ENCODE measurements at places on chromosomes 1 and 21.

GRCh38 chr21:28442085-28442484 lies 550.6 kb downstream of the LTN1 start:
- no peak for DNase-seq

DNA sequence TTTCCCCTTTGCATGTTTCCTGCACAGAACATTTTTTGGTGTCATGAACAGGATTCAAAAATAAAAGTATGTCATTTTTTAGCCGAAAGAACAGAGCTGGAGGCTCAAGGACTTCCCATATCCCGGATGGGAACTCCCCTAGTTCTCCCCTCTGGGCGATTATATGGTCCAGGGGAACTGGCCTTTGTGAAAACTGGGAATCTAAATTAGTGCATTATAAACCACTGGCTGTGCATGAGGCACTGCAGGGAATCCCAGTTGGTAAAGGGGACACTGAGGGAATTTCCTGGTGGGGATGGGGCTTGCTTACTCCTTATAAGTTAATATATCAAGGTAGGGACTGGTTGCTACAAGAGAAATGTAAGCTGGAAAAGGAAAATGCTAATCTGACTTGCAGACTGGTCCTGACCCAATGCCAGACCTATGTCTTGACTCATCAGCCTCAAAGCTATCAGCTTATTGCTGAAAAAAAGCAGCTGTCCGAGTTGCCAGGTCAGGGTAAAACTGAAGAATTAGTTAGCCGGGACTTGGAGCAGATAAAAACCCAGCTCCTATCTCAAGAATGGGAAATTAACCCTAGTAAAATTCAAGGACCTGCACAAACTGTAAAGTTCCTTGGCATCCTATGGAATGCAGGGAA lies 122.6 kb downstream of the FCRL5 start:
- DNase-seq: peak; percentile 35

- no peak for DNase-seq
Observed at GRCh38 chr1:26858160-26858559, 4.8 kb upstream of the SFN start.

DNA sequence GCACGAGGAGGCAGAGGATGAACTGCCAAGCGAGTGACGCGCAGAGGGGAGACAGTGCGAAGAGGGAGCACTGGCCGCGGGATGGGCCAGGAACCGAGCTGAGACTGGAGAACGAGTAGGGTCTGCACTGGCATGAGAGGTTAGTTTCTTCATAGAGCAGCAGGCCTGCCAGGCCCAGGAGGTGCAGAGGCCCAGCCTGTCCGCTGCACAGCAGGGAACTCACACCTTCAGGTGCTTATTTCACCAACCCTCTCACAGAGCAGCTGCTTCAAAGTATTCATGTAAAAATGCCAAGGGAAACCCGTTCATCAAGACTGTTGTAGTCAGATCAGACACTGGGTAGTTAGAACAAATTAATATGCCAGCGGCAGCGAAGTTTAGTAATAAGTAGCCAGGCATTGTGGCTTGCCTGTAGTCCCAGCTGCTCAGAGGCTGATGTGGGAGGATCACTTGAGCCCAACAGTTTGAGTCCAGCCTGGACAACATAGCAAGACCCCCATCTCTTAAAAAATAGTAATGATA lies 144.5 kb downstream of the SLC45A1 start:
- DNase-seq: no peak

- no peak for DNase-seq
Observed at GRCh38 chr1:175449306-175449705, 256.7 kb upstream of the KIAA0040 start.

GRCh38 chr1:67766141-67766978 lies 66.9 kb downstream of the GNG12 start:
- peak; percentile 40 for DNase-seq

DNA sequence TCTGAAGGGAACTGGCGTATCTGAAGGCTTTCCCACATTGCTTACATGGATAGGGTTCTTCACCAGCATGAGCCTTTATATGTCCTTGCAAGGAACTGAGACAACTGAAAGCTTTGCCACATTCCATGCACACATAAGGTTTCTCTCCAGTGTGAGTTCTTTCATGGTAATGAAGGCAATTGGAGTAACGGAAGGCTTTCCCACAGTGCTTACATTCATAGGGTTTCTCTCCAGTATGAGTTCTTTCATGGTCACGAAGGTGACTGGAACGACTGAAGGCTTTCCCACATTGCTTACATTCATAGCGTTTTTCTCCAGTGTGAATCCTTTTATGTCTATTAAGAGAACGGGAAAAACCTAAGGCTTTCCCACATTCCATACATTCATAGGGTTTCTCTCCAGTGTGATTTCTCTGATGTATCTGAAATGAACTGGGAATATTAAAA lies 15.0 kb downstream of the ZNF124 start:
- DNase-seq: no peak
